Naive thymus-derived CD4-positive, alpha-beta T cell (primary cell): ENCODE measurements at places on chromosomes 2 and 18.

- DNase-seq: no peak
Observed at GRCh38 chr2:28394331-28394877, 1.7 kb downstream of the FOSL2 start.

DNA sequence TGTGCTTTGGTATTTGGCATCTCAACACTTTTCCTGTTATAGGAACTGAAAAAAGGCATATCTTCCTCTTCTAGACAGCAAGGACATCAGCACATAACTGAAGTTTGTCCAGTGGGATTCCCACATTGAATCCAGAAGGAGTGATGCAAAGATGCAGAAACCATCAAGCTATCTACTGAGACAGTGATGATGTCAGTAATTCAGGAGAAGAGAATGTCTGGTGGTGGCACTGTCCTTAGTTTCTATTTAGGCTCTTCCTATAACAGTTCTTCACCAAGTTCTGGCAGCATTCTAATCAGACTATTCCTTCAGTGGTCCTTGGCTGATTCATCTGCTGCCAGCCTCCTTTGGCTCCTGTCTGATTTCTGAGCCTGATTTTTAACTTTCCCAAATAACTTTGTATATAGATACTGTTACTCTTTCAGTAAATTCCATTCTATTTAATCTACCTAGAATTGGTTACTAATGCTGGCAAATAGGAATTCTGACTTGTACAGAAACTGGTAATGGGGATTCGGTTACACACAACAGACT lies 56.6 kb upstream of the AGPS start:
- no peak for DNase-seq

- no peak for DNase-seq
Observed at GRCh38 chr2:176383836-176384442, 114.7 kb downstream of the MTX2 start.

- DNase-seq: no peak
Observed at GRCh38 chr2:38190542-38191218, 114.7 kb upstream of the CYP1B1 start.

- no peak for DNase-seq
Observed at GRCh38 chr2:157355618-157356017, 30.0 kb upstream of the ERMN start.

GRCh38 chr2:206158563-206159345 lies 490 bp downstream of the NDUFS1 start:
- DNase-seq: no peak

DNA sequence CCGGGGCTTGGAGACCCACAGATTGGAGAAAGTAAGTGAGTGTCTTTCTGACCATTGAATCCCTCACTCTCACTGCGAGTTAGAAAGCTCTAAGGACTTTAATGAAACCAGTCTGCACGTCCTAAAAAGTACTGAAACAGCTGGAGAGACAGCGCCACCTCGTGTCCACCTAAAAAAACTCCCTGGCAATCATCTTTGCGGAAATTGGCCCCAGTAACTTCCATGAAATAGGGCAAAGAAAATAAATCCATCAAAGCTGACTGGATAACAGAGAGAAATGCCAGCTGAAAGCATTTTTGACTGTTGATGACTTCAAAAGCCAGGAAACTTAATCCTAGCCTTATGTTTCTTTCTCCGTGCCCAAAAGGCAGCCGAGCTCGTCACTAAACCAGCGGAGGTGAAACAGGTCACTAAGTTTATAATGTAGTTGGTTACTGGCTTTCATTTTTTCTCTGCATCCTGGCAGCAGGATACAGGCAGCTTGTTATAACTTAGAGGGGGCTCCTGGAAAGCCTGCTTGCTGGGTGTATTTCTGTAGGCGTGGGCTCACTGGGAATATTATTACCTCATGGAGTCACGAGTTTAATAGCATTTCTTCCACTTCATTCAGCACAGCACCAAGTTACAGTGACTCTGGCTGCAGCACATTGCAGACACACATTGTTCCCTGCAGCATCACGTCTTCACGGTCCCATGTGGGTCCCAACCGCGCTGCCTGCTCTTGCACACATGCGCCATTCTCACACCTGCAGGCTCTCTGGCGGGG lies 266.5 kb downstream of the HRH4 start:
- peak; percentile 41 for DNase-seq

DNA sequence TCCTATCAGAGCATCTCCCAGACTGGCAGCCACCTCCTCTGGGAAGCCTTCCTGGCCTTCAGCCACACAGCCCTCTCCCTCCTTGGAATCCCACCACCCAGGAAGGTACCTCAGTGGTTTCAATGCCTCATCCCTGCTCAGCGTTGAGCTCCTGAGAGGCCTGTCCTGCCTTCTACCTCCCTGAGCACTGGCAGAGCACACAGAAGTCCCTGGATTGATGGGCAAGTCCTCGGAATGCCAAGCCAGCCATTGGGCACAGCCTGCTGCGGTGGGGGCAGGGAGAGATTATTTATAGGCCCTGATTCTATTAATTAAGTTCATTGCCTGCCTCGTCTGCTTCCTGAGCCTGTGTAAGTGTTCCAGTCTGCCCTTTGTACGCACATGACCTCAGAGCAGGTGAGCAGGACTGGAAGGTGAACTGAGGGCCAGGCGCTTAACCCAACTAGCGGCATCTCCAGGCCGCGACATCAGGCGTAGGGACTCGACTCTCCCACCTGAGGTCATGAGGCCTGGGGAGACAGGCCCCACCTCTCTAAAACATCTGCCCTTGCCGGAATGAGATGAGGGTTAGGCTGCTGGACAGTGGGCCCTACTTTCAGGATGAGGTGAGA lies 63.4 kb downstream of the SMAD7 start:
- no peak for DNase-seq

DNA sequence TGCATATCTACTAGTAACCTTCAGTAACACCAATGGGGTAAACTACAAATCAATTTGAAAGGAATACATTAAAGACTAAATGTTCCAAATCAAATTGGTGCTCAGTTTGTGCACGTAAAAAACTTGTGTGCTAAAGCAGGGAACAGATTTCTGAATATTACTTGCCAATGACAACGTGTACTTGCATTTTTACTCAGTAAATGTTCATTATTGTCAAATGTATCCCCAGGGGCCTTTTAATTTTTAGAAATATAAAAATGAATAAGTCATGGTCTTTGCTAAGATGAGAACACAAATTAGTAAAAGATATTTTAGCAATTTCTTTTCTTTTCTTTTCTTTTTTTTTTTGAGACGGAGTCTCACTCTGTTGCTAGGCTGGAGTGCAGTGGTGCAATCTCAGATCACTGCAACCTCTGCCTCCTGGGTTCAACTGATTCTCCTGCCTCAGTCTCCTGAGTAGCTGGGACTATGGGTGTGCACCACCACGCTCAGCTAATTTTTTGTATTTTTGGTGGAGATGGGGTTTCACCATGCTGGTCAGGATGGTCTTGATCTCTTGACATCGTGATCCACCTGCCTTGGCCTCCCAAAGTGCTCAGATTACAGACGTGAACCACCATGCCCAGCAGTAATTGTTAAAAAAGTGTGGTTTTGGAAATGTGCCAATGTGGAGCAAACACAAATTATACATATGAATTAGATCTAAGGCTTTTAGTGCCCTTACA lies 52.6 kb downstream of the PMAIP1 start:
- DNase-seq: no peak
